Activated CD4-positive, alpha-beta memory T cell treated with anti-CD3 and anti-CD28 coated beads for 36 hours (primary cell): ENCODE measurements at places on chromosomes 11 and 22. TPM values are rescaled to one million over a fixed set of nuclear protein-coding genes. Genes with fewer than 3 reads are reported as not detected.

GRCh38 chr11:103893371-103893770 lies 143.1 kb upstream of the DDI1 start:
- no peak for DNase-seq

DNA sequence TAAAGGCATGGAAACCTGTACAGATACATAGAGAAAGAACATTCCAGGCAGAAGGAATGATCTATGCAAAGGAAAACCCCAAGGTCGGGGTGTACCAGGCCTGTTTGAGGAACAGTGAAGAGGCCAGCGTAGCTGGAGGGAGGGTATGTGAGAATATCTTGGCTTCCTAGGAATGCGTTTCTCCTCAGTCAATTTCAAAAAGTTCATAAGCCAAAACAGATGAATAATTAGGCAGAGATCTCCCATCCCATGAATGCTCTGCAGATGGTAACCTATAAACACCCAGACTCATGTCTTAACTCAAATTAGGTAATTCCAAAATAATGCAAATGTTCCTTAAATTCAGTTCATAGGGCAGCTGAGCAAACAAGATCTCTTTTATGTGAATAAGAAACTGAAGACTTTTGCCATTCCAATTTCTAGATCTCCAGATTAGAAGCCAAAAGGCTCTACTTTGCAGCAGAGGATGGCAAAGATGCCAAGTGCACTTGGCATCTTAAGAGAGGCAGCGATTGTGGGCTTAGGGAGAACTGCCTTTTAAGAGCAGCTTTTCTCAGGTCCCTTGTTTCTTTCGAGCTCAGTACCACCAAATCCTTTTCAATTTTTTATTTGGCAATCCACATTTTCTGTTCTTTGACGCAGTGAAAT lies 13.2 kb downstream of the FAM118B start:
- no peak for DNase-seq

The RAB3IL1 gene
- 0.21 TPM for total RNA-seq

DNA sequence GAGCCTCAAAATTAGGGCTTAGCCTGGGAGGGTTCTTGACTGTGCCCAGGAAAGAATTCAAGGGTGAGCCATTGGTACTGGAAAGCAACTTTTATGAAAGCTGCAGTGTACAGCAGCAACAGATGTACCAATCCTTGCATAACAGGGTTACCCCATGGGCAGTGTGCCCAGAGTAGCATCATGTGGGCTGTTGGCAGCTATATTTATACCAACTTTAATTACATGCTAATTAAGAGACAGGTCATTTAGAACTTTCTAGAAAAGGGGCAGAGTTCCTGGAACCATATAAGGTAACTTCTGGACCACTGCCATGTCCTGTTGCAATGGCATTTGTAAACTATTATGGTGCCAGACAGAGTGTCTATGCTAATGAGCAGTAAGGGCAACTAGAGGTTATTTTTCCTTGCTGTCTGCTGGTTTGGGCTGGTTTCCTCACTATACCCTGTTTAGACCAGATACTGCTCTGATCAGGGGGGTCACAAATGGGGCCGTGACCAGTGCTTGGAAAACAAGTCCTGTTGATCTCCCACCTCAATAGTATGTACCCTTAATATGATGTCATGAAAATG lies 1120.5 kb upstream of the RAG2 start:
- DNase-seq, result no peak

The KRTAP5-7 gene
- total RNA-seq, result not detected

GRCh38 chr11:71505781-71506180 lies 21.3 kb upstream of the KRTAP5-7 start:
- no peak for DNase-seq

GRCh38 chr22:50296658-50297490 lies 10.6 kb downstream of the PLXNB2 start:
- no peak for DNase-seq
